HT1080 (cell line): ENCODE measurements at places on chromosomes 1 and 21. TPM values are rescaled to one million over a fixed set of nuclear protein-coding genes. Genes with fewer than 3 reads are reported as not detected.

- no peak for DNase-seq
Measured at GRCh38 chr1:181018901-181019681, 3.6 kb downstream of the STX6 start.

GRCh38 chr1:54996359-54996868 is 2.3 kb upstream of the BSND start:
- DNase-seq = peak; percentile 55

DNA sequence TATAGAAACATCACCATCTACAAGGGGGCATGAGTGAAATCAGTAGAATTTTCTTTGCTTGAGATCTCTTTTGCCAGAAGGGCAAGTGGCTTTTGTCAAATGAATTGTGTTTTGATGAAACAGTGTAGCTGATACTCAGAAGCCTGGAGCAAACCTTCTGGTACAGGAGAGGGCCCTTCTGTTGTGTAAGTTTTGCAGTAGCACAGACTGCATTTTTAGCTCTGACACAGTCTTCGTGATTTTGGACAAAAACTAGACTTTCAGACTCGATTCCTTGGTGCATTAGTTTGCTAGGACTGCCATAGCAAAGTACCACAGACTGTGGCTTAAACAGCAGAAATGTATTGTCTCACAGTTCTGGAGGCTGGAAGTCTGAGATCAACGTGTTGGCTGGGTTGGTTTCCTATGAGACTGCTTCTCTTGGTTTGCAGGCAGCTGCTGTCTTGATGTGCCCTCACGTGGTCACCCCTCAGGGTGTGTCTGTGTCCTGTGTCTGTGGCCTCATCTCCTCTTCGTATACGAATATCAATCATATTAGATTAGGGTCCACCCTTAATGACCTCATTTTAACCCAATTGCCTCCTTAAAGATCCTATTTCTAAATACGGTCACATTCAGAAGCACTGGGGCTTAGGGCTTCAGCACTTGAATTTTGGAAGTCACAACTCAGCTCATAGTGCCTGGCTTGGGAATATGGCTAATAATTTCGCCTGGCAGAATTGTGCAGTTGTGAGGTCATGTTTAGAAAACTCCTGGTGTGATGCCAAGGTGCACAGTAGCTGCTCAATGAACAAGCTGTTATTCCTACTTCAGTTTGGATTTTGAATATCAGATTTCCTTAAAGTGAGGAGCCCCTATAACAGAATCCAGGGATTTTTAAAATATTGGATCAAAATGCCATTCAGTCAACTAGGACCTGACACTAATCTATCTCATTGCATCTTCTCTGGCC is 21.2 kb upstream of the DISC1 start:
- no peak for DNase-seq

ZBTB8A gene
- 1.9 and 3.1 TPM in 2 replicates for total RNA-seq

LEFTY1 gene
- not detected in 2 replicates for total RNA-seq

DNA sequence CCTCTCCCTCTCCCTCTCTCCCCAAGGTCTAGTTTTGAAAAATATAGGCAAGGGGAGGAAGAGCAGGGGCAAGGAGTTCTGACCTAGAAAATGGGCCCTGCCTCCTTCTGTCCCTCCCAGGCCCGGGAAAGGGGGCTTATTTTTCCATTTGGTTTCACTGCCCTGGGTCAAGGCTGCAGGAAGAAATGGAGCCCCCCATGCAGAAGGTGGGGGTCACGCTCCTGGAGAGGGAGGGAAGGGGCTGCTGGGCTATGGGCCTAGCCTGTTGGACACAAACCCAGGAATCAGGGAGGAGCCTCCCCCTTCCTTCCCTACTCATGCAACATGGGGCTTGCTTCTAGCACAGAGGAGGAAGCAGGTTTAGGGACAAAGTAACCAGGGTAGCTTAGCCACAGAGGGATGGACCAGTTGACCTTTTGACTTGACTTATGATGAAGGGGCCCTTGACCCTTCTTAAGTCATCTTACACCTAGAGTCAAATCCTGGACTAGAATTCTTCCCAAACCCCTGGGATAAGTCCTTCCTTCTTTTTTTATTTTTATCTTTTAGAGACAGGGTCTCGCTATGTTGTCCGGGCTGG is 70.4 kb upstream of the SSBP3 start:
- DNase-seq = no peak

DNA sequence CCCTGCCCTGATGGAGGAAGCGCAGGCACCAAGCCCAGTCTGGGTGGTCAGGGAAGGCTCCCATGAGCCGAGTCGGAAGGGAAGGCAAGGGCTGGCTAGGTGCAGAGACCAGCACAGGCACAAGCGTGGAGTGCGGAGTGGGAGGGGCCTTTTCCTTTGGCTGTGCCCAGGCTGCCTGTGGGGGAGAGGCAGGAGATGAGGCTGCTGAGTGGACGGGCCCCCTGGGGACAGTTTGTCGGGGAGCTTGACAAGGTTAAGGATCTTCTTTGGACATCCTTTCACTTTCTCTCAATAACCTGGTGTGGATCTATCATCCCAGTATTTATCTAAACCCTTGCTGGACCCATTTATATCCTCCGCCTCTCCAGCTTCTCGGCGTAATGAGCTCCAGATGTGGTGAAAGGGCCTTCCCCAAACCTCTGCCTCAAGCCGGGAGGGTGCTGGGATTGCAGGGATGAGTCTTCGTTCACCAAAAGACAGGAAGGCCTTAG is 42.9 kb downstream of the EPHB2 start:
- no peak for DNase-seq

GRCh38 chr1:245549996-245550719 is 395.4 kb downstream of the KIF26B start:
- DNase-seq = no peak

DNA sequence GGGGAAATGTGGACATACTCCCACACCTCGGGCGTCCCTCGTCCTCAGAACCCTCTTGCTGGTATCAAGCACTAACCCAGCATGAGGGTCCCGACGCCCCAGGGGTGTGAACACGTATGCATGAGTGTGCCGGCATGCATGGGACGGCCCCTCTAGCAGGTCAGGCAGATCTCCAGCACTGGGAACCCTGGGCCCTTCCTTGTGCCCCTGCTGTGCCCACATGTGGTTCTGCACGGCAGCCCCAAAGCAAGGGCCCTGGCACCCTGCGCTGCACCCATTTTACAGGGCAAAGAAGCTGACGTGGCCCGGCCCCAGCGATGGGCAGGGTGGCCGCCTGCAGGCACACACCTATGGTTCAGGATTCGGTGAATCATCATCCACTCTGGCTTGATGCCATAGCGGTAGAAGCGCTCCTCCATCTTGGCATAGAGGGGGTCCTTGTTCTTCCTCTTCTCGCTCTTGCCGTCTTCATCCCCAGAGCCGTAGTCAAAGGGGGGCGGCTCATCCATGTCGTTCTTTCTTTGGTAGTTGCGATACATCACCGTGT is 34.2 kb downstream of the CHD5 start:
- no peak for DNase-seq

- no peak for DNase-seq
Measured at GRCh38 chr1:155320661-155321617, at the start of gene RUSC1. Gene RUSC1, plus strand, starts transcription at chr1:155320894. Its CDS starts 880 bp downstream, at chr1:155321774.

ARHGEF19 gene
- not detected in 2 replicates for total RNA-seq

NPHS2 gene
- total RNA-seq = not detected in 2 replicates

SHE gene
- total RNA-seq = not detected in 2 replicates

CFAP45 gene
- 3.9 and 4.2 TPM in 2 replicates for total RNA-seq

DNA sequence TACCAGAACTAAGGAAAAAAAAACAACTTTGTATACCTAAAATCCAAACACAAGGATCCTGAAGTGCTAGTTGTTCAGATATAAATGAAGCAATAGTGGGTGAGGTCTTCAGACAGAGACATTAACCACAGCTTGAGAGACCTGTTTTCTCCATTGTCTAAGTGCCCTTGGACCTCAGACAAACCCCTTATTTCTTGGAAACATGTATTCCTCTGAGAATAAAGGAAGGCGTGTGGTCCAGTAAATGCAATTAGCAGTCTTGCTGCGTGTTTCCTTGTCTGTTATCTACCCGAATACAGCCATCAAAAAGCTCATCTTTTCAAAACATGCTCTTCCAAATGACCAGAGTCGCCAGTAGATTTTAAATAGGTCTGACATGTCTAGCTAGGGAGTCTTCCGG is 291.1 kb upstream of the NFIA start:
- DNase-seq = no peak

DNA sequence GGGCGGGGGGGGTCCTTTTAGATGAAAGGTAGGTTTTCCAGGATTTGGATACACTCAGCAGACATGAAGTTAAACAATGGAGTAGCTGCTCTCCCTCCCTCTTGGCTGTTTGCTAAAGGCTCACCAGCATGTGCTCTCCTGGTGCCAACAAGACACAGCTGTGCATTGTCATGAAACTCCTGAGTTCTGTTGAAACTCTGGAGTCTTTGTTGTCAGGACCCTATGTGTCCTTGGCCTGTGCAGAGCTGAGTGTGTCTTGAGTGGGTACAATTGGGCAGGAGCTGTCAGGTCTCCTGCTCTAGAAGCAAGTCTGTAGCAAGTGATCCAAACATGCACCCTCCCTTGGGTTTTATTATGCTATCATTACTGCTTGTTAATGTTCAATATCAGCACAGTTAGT is 12.7 kb downstream of the TBX19 start:
- DNase-seq = no peak

OR10J1 gene
- not detected in 2 replicates for total RNA-seq

- DNase-seq = no peak
Measured at GRCh38 chr1:61742620-61743430, 545 bp downstream of the PATJ start.

SLAMF1 gene
- total RNA-seq = 0.03 TPM in 1 of 2 replicates, not detected in the other

- DNase-seq = no peak
Measured at GRCh38 chr1:150173141-150173585, 23.4 kb downstream of the PLEKHO1 start.

CXADR gene
- total RNA-seq = 11.7 and 14.3 TPM in 2 replicates

DNA sequence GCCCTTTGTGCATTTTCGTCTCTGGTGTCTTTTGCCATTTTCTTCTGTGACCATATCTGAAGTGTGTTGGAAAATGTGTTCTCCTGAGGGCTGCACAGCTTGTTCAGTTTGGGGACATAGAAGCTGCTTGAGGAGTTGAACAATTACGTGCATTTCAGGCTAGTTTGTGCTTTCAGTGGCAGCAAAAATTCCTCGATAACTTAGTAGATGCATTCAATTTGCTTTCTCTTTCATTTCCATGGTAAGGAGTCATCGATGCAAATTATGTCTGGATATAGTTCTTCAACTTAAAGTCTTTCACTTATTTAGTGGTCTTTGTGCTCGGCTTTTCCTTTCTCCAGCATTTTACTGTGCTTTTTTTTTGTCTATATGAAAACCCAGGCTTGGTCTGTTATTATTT is 441.5 kb downstream of the PLA2G4A start:
- no peak for DNase-seq
